Immature natural killer cell (primary cell): ENCODE measurements at places on chromosomes 3 and 15. TPM values are rescaled to one million over a fixed set of nuclear protein-coding genes. Genes with fewer than 3 reads are reported as not detected.

CCRL2 gene
- polyA plus RNA-seq: 1.3 TPM

DNA sequence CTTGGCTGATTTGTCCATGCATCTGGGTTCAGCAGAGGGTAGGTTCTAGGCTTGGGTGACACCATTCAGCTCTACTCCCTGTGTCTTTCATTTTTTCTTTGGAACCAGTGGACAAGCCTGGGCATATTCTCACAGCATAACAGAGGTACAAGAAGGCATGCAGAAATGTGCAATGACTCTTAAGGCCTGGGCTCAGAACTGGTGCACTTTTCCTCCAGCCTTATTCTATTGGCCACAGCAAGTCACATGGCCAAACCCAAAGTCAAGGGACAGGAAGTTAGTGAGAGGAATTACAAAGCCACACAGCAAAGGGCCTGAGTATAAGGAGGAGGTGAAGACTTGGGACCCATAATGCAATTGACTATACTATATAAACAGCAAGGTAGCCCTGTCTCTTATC lies 200.9 kb upstream of the CTDSPL start:
- H3K27ac ChIP-seq: no peak overlapping the region
- H3K27me3 ChIP-seq: peaks cover 2% of the 10 kb centered on the region
- H3K36me3 ChIP-seq: no peaks in the 10 kb centered on the region
- no peak overlapping the region for H3K4me3 ChIP-seq
- H3K4me1 ChIP-seq: no peaks in the 10 kb centered on the region

PTPN23 gene
- 0.68 TPM for polyA plus RNA-seq

DNA sequence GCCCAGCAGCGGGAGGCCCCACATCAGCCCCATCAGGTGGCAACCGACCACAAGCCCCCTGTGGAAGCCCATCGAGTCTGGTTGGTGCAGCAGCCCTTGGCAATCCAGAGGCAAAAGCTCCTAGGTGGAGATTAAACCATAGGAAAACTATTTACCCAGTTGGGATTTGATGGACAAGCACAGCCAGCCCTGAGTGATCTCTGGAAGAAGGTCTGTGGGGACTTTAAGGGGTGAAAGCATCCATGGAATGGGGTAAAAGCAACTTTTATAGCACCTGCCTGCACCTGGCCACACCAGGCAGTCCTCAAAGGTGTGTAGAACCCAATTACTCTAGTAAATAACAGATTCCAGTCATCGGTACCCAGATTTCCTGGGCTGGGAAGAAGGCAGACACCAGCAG lies 206.3 kb downstream of the IGSF11 start:
- no peak overlapping the region for H3K27ac ChIP-seq
- no peaks in the 10 kb centered on the region for H3K4me1 ChIP-seq
- no peaks in the 10 kb centered on the region for H3K36me3 ChIP-seq

GRCh38 chr3:138199851-138200250 lies 12.8 kb downstream of the ARMC8 start:
- DNase-seq: no peak
- no peak overlapping the region for H3K4me3 ChIP-seq
- H3K4me1 ChIP-seq: peaks cover 60% of the 10 kb centered on the region
- H3K27ac ChIP-seq: no peak overlapping the region
- no peaks in the 10 kb centered on the region for H3K36me3 ChIP-seq

SPRED1 gene
- polyA plus RNA-seq: not detected

- DNase-seq: no peak
- no peaks in the 10 kb centered on the region for H3K27me3 ChIP-seq
- no peak overlapping the region for H3K27ac ChIP-seq
Measured at GRCh38 chr3:100871306-100871705, 121.9 kb downstream of the ABI3BP start.

GRCh38 chr3:73727117-73727821 lies 102.5 kb upstream of the PDZRN3 start:
- no peak overlapping the region for H3K4me3 ChIP-seq
- DNase-seq: no peak
- no peaks in the 10 kb centered on the region for H3K27me3 ChIP-seq
- no peaks in the 10 kb centered on the region for H3K36me3 ChIP-seq
- H3K27ac ChIP-seq: no peak overlapping the region

- H3K36me3 ChIP-seq: no peaks in the 10 kb centered on the region
- DNase-seq: no peak
- peaks cover 6% of the 10 kb centered on the region for H3K4me1 ChIP-seq
- H3K27ac ChIP-seq: no peak overlapping the region
Measured at GRCh38 chr3:108493862-108494261, 16.5 kb downstream of the MYH15 start.

DNA sequence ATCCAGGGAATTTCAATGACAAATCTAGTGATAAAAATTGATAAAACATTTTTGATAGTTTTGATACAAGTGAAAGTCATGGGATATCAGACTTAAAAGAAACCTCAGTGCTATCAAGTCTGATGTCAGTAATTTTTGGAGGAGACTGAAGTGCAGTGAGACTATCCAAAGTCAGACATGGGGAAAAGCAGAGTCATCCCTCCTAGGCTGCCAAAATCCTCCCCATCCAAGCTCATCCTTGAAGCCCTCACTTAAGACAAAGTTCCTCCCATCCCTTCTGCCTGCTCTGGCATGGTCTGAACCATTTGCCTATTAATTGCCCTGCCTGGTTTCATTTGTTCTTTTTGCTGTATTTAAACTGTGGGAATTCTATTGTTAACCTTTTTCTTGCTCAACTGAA lies 456.9 kb upstream of the UBE2E2 start:
- H3K27ac ChIP-seq: no peak overlapping the region
- H3K4me1 ChIP-seq: no peaks in the 10 kb centered on the region
- no peaks in the 10 kb centered on the region for H3K36me3 ChIP-seq

- no peak overlapping the region for H3K27ac ChIP-seq
- peaks cover 2% of the 10 kb centered on the region for H3K27me3 ChIP-seq
- H3K4me1 ChIP-seq: no peaks in the 10 kb centered on the region
- H3K36me3 ChIP-seq: no peaks in the 10 kb centered on the region
Measured at GRCh38 chr3:32613183-32613582, 42.5 kb upstream of the DYNC1LI1 start.

DNA sequence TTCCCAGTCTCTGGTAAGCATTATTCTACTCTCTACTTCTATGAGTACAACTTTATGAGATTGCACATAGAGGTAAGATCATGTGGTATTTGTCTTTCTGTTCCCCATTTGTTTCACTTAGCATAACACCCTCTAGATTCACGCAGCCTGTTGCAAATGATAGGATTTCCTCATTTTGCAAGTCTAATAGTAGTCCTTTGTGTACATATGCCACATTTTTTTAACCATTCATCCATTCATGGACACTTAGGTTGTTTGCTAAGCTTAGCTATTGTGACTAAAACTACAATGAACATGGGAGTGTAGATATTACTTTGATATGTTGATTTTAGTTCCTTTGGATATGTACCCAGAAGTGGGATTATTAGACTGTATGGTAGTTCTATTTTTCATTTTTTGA lies 717.9 kb upstream of the ALCAM start:
- H3K4me1 ChIP-seq: no peaks in the 10 kb centered on the region
- no peak for DNase-seq
- H3K36me3 ChIP-seq: no peaks in the 10 kb centered on the region
- H3K27ac ChIP-seq: no peak overlapping the region
- H3K27me3 ChIP-seq: no peaks in the 10 kb centered on the region

DNA sequence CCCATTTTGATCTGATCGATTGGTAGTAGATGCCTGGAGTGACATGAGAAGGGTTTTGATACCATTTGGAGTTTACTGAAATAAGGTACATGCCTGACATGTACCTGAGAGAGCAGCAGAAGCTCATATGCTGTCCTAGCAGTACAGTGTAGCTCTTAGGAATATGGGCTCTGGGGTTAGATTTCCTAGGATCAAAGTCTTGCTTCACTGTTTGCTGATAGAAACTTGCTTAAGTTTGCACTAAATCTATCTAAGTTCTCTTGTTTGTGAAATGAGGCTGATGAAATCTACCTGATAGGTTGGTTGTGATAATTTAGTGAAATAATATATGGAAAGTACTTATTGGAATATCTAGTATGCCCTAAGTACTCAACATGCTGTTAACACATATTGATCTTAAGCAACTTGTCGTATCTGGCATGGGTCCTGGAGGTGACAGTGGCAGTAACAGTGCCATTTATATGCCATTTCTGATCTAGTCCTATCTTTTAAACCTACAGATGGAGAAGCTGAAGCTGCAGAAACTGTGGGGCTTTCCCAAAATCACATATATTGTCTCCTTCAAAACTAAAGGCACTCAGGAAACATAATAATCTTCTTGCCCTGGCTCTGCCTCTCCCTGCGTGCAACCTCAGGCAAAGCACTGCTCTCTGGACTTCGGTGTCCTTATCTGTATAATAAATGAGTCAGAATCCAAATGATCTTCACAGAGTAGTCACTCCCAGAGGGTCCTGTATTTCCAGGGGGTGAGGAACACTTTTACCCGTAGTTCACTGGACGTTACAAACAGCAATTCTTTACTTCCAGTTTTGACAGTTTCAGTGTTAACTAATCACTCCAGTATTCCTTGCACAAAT lies 223.6 kb upstream of the SETMAR start:
- H3K4me3 ChIP-seq: no peak overlapping the region
- no peaks in the 10 kb centered on the region for H3K36me3 ChIP-seq
- no peaks in the 10 kb centered on the region for H3K27me3 ChIP-seq
- no peaks in the 10 kb centered on the region for H3K4me1 ChIP-seq

GRCh38 chr3:194277786-194278130 lies 73.4 kb downstream of the CPN2 start:
- no peak overlapping the region for H3K27ac ChIP-seq
- no peaks in the 10 kb centered on the region for H3K36me3 ChIP-seq
- H3K27me3 ChIP-seq: peaks cover 13% of the 10 kb centered on the region
- H3K4me3 ChIP-seq: no peak overlapping the region
- H3K4me1 ChIP-seq: peaks cover 29% of the 10 kb centered on the region

DNA sequence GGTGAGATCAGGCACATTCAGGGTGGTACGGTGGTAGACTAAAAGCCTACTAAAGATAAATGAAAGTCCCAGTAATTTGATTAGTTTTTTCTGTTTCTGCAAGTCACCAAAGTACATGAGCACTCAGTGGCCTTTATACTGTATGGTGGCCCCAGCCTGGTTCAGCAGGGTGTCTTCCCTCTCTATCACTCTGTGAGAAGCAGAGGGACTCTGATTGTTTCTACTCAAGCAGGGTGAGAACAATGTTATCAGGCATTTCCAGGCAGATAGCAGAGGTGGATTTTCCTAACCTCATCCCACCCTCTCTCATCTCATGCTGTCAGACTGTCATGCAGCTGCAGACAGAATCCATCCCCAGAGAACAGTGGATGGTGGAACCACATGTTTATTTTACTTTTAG lies 71.5 kb upstream of the BFSP2 start:
- H3K4me1 ChIP-seq: no peaks in the 10 kb centered on the region
- no peaks in the 10 kb centered on the region for H3K36me3 ChIP-seq
- no peak overlapping the region for H3K27ac ChIP-seq
- no peak overlapping the region for H3K4me3 ChIP-seq

SLC41A3 gene
- 25.4 TPM for polyA plus RNA-seq

DNA sequence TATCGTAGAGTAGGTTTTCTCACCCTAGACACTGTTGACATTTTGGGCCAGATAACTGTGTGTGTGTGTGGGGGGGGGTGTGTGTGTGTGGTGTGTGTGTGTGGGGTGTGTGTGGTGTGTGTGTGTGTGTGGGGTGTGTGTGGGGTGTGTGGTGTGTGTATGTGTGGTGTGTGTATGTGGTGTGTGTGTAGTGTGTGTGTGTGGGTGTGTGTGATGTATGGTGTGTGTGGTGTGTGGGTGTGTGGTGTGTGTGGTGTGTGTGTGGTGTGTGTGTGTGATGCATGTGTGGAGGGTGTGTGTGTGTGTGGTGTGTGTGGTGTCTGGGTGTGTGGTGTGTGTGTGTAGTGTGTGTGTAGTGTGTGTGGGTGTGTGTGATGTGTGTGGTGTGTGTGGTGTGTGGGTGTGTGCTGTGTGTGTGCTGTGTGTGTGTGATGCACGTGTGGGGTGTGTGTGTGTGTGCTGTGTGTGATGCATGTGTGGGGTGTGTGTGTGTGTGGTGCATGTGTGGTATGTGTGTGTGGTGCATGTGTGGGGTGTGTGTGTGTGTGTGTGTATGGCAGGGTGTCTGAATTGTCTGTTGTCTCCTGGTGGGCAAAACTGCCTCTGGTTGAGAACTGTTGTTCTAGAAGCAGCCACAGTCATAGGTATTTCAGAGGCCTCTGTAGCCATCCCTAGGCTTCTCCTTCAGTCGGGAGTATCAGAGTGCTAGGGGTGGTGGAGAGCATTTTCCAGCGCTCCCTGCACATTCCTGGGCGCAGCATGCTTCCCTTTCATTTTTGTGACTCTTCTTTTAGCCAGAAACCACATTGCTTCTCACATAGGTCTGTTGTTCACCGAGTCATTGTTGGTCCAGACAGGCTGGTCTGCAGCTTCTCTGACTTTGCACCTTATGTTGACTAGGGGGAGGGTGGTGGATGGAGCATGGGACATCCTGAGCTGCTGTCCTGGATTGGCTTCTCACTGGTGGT lies 84.4 kb downstream of the THSD4 start:
- H3K4me3 ChIP-seq: peak overlapping the region; percentile 12
- no peaks in the 10 kb centered on the region for H3K36me3 ChIP-seq
- H3K4me1 ChIP-seq: no peaks in the 10 kb centered on the region
- no peak for DNase-seq

IGSF11 gene
- not detected for polyA plus RNA-seq

GRCh38 chr3:149828390-149828789 lies 15.4 kb downstream of the RNF13 start:
- peaks cover 25% of the 10 kb centered on the region for H3K4me1 ChIP-seq
- no peak for DNase-seq
- H3K27me3 ChIP-seq: no peaks in the 10 kb centered on the region
- H3K27ac ChIP-seq: no peak overlapping the region
- no peak overlapping the region for H3K4me3 ChIP-seq
- H3K36me3 ChIP-seq: peaks cover 22% of the 10 kb centered on the region

DNA sequence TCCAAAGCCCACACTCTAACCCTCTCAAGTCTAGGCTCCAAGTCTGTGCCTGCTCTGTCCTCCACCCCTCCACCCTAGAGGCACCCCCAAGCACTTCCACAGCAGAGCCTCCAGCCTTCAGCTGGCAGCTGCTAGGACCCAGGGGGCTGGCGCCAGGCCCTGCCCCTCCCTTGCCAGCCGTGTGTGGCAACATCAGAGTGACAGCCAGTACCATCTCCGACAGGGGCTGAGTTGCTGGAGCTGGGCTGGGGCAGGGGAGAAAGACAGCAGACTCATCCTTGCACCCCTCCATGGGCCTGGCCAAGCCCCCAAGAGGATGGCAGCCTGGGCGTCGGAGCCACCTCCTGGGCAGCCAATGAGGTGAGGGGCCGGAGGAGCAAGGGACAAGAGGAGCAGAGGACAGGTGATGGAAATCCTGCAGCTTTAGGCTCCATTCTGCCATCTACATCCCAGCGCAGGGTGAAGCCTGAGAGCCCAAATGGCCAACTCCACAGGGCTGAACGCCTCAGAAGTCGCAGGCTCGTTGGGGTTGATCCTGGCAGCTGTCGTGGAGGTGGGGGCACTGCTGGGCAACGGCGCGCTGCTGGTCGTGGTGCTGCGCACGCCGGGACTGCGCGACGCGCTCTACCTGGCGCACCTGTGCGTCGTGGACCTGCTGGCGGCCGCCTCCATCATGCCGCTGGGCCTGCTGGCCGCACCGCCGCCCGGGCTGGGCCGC lies at the start of gene GPR62:
TSS of gene GPR62 (plus strand) at position 207 of the 718 bp plus-strand sequence. CDS start at position 479, 272 bp downstream.
- no peaks in the 10 kb centered on the region for H3K4me1 ChIP-seq

DNA sequence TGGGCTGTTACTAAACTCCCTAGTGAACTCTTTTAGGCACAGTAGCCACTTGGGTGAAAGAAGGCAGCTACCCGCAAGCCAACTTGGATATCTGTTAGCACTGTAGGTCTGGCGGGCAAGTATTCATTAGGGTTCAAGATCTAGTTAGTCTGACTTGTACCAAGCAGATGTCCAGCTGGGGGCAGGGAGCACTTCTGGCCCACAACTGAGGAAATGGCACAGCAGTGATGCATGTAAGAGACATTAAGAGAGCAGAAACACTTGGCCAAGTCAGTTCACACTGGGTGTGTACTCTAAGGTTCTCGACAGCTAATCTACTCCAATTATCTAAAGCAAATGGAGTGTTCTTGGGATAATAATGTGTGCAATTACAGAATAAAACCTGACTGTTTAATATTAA lies 131.7 kb downstream of the CTNNB1 start:
- H3K4me1 ChIP-seq: no peaks in the 10 kb centered on the region
- DNase-seq: no peak
- no peak overlapping the region for H3K27ac ChIP-seq
- no peaks in the 10 kb centered on the region for H3K36me3 ChIP-seq
- no peak overlapping the region for H3K4me3 ChIP-seq
